Dermis microvascular lymphatic vessel endothelial cell (primary cell): ENCODE measurements at places on chromosomes 5 and 9. TPM values are rescaled to one million over a fixed set of nuclear protein-coding genes. Genes with fewer than 3 reads are reported as not detected.

The RNF183 gene
- not detected in 2 replicates for total RNA-seq

The SPATA31D4 gene
- not detected in 2 replicates for total RNA-seq

The ANKRD18A gene
- not detected in 2 replicates for total RNA-seq

The PCDHGA11 gene
- 4.0 and 5.4 TPM in 2 replicates for total RNA-seq

The NUTM2F gene
- not detected in 2 replicates for total RNA-seq

The SLC25A48 gene
- total RNA-seq = not detected in 2 replicates

The PCDHGA3 gene
- total RNA-seq = 0.13 and 0.63 TPM in 2 replicates

The EIF4E1B gene
- total RNA-seq = under 0.01 TPM in 1 of 2 replicates, not detected in the other

The DMRT3 gene
- not detected in 2 replicates for total RNA-seq

The COL5A1 gene
- total RNA-seq = 1.2 and 3.0 TPM in 2 replicates

The BTNL3 gene
- not detected in 2 replicates for total RNA-seq

The CENPK gene
- 6.3 and 10.4 TPM in 2 replicates for total RNA-seq

The CCDC152 gene
- total RNA-seq = 0.13 and 0.26 TPM in 2 replicates

The LCN9 gene
- total RNA-seq = not detected in 2 replicates

The TMED9 gene
- total RNA-seq = 112 and 193 TPM in 2 replicates

The FAM200C gene
- 2.9 and 3.1 TPM in 2 replicates for total RNA-seq

The CTSV gene
- total RNA-seq = 0.25 and 0.77 TPM in 2 replicates

The TUSC1 gene
- 7.6 and 11.5 TPM in 2 replicates for total RNA-seq

The VDAC1 gene
- 252 and 281 TPM in 2 replicates for total RNA-seq

The GRXCR2 gene
- not detected in 2 replicates for total RNA-seq

The SLC6A3 gene
- not detected in 2 replicates for total RNA-seq

The FANCC gene
- 7.1 and 8.6 TPM in 2 replicates for total RNA-seq

The NLN gene
- 28.7 and 33.9 TPM in 2 replicates for total RNA-seq

The FAM81B gene
- total RNA-seq = under 0.01 TPM in 1 of 2 replicates, not detected in the other

The CD274 gene
- 5.3 and 6.4 TPM in 2 replicates for total RNA-seq

The SLC45A2 gene
- under 0.01 TPM in 1 of 2 replicates, not detected in the other for total RNA-seq
